ENCODE measurements at places on chromosomes 1 and 21. TPM values are rescaled to one million over a fixed set of nuclear protein-coding genes. Genes with fewer than 3 reads are reported as not detected.

C1orf87 gene
- not detected for total RNA-seq

SLC16A1 gene
- 192 TPM for total RNA-seq

BARHL2 gene
- total RNA-seq: not detected

MAP1LC3C gene
- total RNA-seq: not detected

S100B gene
- total RNA-seq: not detected

NBPF6 gene
- not detected for total RNA-seq

TTC24 gene
- not detected for total RNA-seq

USP24 gene
- total RNA-seq: 34.7 TPM

VHLL gene
- total RNA-seq: not detected

OTUD3 gene
- 3.8 TPM for total RNA-seq

TMEM52 gene
- 8.5 TPM for total RNA-seq

CLDN17 gene
- total RNA-seq: not detected

POTED gene
- total RNA-seq: not detected

C1orf94 gene
- not detected for total RNA-seq

CD247 gene
- not detected for total RNA-seq

SEC22B gene
- 19.3 TPM for total RNA-seq

OR2T1 gene
- total RNA-seq: not detected

TRIM46 gene
- 3.4 TPM for total RNA-seq

IL12RB2 gene
- total RNA-seq: 1.1 TPM

LRRC71 gene
- not detected for total RNA-seq

WNT2B gene
- total RNA-seq: 0.43 TPM

FAM43B gene
- not detected for total RNA-seq

KRTAP19-3 gene
- total RNA-seq: not detected

FMO2 gene
- not detected for total RNA-seq

NECTIN4 gene
- total RNA-seq: 97.8 TPM

SLC9C2 gene
- not detected for total RNA-seq

PBX1 gene
- 6.6 TPM for total RNA-seq

S100A3 gene
- 7.0 TPM for total RNA-seq

MYOG gene
- not detected for total RNA-seq

CAPZA1 gene
- 215 TPM for total RNA-seq

LRRIQ3 gene
- 0.43 TPM for total RNA-seq

THEM5 gene
- total RNA-seq: not detected

ANKRD65 gene
- 15.1 TPM for total RNA-seq

MTR gene
- total RNA-seq: 20.5 TPM

EDARADD gene
- 3.1 TPM for total RNA-seq

F13B gene
- not detected for total RNA-seq

NFIA gene
- 4.8 TPM for total RNA-seq

TFF2 gene
- total RNA-seq: not detected

ADARB1 gene
- total RNA-seq: 13.0 TPM

OR10J5 gene
- not detected for total RNA-seq

ABCA4 gene
- total RNA-seq: 0.72 TPM

RABGGTB gene
- total RNA-seq: 152 TPM

OR2AK2 gene
- total RNA-seq: not detected

NCSTN gene
- total RNA-seq: 93.0 TPM

MYCBP gene
- 19.2 TPM for total RNA-seq

FNDC5 gene
- total RNA-seq: not detected

Measured in tracheal epithelial cell (primary cell).